ENCODE measurements at places on chromosomes 13 and 19. TPM values are rescaled to one million over a fixed set of nuclear protein-coding genes. Genes with fewer than 3 reads are reported as not detected.

TRPM4 gene
- 7.2 TPM for total RNA-seq

HIF3A gene
- total RNA-seq: 8.8 TPM

SPACA4 gene
- not detected for total RNA-seq

RGL3 gene
- not detected for total RNA-seq

SRRM5 gene
- not detected for total RNA-seq

OLFM4 gene
- total RNA-seq: 0.69 TPM

LILRB3 gene
- 0.92 TPM for total RNA-seq

MYADM gene
- 6.7 TPM for total RNA-seq

ERICH4 gene
- not detected for total RNA-seq

CAPS gene
- 35.8 TPM for total RNA-seq

CGB2 gene
- not detected for total RNA-seq

RFPL4A gene
- total RNA-seq: not detected

DACT3 gene
- 24.0 TPM for total RNA-seq

ZNF649 gene
- total RNA-seq: 39.0 TPM

GARIN5A gene
- 7.2 TPM for total RNA-seq

POLRMT gene
- 19.4 TPM for total RNA-seq

HPN gene
- 0.23 TPM for total RNA-seq

GPR180 gene
- total RNA-seq: 15.7 TPM

KISS1R gene
- total RNA-seq: 2.3 TPM

PCP2 gene
- not detected for total RNA-seq

PTPRH gene
- total RNA-seq: 0.69 TPM

ISOC2 gene
- total RNA-seq: 20.5 TPM

ZNF155 gene
- total RNA-seq: 13.8 TPM

DCLK1 gene
- total RNA-seq: 391 TPM

CACNG7 gene
- 14.1 TPM for total RNA-seq

DHDH gene
- 2.3 TPM for total RNA-seq

LGI4 gene
- total RNA-seq: 15.0 TPM

GIPC3 gene
- 0.23 TPM for total RNA-seq

NHLRC3 gene
- 44.8 TPM for total RNA-seq

GDF15 gene
- 0.46 TPM for total RNA-seq

ZNF416 gene
- total RNA-seq: 14.1 TPM

FXYD3 gene
- not detected for total RNA-seq

PRSS57 gene
- not detected for total RNA-seq

ACER1 gene
- total RNA-seq: not detected

ETV2 gene
- total RNA-seq: 0.46 TPM

NAPA gene
- 62.7 TPM for total RNA-seq

SHISA2 gene
- 9.2 TPM for total RNA-seq

KLC3 gene
- total RNA-seq: 1.8 TPM

APLP1 gene
- 328 TPM for total RNA-seq

F10 gene
- 0.69 TPM for total RNA-seq

WDR62 gene
- total RNA-seq: 2.3 TPM

PLEKHA4 gene
- total RNA-seq: 2.3 TPM

ZFR2 gene
- 12.0 TPM for total RNA-seq

TSHZ3 gene
- total RNA-seq: 3.7 TPM

LRRC8E gene
- total RNA-seq: under 0.01 TPM
